ENCODE measurements at places on chromosomes 5 and 9. TPM values are rescaled to one million over a fixed set of nuclear protein-coding genes. Genes with fewer than 3 reads are reported as not detected.

The OBP2B gene
- not detected for total RNA-seq

The SLC2A6 gene
- total RNA-seq = 2.3 TPM

The CARD6 gene
- total RNA-seq = 10.2 TPM

The FBXW11 gene
- total RNA-seq = 43.8 TPM

The SOX30 gene
- not detected for total RNA-seq

Data from sigmoid colon (tissue), 7 donors.